CD4-positive, alpha-beta T cell treated with Interleukin-15 for 4 hours (primary cell): ENCODE measurements at places on chromosomes 7 and 10.

- DNase-seq = no peak
Observed at GRCh38 chr10:69807122-69807521, 5.4 kb downstream of the COL13A1 start.

GRCh38 chr10:71038091-71038633, 149.8 kb upstream of the PCBD1 start:
- DNase-seq = no peak

DNA sequence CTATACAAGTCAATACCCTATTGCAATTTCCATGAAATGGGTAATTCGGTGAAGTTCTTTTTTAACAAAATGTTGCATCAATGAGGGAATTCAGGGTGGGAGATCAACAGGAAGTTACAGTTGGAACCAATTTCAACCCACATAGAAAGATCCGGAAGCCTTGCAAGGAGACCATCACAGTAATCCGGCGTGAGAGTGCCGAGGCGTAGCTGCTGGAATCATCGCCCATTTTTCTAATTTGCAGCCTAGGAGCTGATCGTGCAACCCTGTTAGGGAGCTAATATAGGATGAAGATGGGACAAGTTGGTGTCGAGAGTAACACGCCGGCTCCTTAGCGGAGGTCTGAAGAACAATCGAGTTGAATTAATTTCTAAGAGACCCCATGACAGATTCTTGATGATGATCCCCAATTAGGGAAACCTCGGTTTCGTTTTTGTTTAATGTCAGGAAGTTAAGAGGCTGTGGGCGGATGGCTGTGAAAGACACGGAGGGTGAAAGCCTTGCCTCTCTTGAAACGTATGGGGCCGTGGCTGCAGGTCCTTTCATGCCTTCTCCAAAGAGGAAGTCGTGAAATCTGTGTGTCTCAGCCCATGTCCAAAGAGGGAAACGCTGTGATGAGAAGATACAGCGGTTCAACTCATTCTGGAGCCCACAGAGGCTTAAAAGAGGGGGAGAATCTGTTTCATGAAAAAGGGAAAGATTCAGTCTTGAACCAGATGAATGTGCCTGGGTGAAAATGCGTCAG, 51.2 kb upstream of the CARD11 start:
- peak; percentile 49 for DNase-seq

- no peak for DNase-seq
Observed at GRCh38 chr10:121106611-121107010, 255.4 kb downstream of the WDR11 start.

DNA sequence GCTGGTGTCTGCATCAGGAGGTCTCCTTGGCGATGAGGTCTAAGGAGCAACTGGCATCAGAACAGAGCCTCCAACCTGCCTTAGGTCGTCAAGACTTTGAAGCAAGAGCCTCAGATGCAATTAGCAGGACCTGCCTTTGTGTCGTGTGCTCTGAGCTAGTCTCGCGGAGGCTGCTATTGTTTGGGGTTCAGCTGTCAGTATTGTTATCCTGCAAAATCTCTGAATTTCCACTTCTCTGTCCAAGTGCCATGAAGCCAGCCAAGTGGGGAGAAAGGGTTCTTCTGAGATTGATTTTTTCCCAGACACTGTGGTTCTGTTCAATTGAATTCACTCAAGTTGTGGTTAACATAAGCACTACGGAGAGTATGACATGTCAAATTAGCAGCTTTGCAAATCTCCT, 78.7 kb downstream of the ADARB2 start:
- no peak for DNase-seq

DNA sequence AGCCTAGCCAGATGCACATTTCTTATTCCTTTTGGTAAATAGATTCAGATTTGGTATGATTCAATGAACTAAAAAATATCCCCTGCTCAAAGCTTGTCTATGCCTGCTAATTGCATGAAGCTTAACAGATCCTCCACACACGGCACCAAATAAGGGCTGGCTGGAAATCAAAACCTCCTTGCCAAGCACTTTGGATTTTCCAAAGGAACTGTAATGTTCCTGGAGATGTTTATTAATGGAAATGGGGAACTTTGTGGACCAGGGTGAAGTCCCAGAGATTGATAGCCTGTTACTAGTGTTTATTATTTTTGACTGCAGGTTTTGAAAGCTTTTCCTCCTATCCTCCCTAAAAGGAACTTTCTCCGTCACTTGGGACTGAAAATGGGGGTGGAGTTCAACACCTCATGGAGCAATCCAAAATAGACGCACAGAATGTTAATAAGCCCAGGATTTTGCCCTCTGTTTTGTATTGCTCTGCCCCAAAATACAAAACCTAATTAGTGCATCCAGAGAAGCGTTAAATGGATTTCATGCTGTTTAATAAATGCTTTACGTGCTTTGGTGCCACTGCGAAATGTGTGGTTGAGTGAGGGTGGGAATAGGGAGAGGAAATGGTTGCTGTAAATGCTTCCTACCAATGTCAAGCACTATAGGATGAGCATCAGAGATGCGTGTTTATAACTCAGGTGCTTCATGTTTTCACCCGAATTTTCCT, 1027.7 kb downstream of the LRMDA start:
- DNase-seq = no peak

- DNase-seq = no peak
Observed at GRCh38 chr10:133297504-133297903, 11.2 kb downstream of the TUBGCP2 start.

DNA sequence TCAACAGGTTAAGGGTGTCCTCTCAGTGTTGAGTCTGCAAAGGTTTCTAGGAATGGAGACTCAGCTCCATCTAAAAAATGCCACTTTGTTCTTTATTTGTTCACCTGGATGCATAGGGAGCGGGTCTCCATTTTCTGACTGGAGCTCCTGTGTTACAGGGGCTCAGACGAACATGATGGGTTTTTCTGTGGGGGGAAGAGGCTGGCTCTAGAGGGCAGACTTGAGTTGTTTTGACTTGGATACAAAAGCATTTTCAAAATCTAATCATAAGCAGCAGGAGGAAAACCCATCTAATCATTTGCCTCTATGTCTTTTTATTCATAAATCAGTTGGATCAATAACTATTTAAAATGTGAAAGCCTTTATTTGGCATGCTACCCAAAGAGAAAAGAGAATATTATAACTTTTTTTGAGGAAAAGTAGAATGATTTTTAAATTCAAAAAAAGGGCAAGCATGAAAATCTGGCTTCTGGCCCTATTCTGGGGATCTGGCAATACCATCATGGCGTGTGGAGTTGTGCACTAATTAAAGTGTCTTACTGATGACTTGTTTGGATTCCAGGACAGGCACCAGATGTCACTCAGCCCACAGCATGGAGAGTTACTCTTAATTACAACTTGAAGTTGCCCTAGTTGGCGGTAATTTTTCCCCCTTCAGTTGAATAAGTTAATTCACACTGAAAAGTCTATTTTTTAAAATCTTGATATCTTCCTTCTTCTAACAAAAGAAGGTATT, 594.9 kb downstream of the REEP3 start:
- no peak for DNase-seq

DNA sequence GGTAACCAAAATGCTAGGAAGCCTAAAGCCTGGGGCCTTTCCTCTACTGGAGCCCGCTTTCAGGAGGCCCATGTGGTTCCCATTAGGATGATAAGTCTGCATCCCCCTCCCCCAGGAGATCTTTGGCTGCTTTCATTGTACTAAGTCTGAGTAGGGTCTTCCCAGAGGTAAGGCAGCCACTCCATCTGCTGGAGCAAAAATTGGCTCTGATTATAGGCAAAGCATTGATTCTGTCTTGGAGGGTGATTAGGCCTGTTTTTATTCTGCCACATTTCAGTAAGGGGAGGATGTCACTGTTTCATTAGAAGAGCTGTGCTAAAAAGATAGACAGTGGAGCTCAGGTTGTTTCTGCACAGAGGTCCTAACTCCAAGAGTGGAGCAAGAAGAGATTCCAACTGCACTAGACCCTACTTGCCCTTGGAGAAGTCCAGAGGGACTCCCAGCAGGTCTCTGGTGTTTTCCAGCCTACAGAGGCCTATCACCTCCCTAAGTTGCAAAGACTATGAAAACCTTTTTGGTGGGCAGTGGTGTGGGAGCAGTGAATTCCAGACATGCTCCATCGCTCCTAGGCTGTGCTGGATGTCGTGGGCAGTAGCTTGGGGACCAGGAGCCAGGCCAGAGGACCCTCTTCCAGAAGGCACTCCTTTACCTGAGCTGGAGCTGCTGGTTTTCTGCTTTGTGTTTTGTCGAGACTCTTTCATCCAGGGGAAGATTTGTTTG, 7.1 kb upstream of the HOXA2 start:
- no peak for DNase-seq

DNA sequence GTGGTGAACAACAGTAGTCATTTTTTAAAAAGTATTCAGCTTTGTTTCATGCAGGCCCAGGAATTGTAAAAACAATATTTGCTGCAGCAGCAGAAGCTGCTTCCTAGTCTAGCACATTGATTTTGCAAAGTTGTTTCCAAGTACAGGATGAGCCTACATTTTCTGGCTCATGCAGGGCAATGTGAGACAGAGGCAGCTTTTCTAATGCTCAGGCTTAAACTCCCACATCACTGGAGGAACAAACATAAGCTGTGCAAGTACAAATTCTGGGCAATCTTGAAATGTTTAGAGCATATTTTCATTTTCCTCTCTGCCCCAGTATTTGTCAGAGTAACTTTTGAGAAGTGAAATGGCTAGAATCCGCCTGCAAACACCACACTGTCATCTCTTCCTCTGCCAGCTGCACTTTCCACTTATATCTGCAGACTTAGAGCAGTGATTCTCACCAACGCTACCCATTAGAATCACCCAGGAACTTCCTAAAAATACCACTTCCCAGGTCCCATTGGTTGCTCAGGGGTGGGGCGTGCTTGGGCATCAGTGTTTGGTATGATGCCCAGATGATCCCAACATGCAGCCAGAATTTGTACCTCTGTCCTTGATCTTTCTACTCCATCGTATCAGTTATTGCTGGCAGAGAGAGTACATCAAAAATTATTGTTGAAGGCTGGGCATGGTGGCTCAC, 304.1 kb upstream of the LRGUK start:
- DNase-seq = no peak

DNA sequence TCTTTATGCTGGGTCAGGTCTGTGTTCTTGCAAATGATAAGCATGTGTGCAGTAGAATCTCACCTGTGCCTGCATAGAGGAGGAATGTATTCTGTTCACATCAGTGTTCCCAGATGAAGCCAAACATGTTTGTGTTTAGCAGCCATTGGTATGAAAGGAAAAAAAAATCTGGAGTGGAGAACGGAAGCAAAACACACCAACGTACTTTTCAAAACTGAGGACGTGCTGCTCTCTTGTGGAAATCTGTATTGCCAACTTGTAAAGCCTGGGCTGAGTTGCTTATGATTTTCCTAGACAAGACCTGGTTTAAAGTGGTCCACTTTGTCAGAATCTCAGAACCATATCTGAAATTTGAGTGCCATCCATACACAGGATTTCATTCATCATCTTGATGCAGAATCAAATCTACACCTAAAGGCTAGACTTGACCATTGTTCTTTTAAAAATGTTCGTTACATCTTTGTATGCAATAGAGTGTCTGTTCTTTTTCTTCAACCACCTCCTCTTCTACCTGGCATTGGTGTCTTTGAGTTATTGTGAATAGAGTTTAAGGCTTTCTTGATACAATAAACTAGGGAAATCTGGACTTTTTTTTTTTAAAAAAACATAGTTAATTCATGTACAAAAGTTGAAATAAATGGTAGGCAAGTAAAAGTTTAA, 367.7 kb downstream of the PHF14 start:
- no peak for DNase-seq

DNA sequence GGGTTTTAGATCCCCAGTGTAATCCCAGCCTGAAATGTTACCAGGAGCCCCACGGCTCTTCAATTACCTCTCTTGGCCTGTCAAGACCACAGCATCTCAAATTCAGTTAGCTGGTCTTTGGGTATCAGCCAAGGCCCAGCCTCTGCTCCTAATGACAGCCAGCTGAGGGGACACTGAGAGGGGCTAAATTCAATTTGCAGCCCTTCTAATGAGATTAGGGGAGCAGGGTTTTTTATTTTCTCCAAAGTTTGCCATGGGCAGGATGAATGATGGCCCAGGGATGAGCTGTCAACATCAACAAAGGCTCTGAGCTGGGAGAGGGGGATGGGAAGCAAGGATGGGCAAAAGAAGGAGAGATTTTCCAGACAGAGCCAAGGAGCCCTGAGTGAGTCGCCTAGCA, 116.8 kb upstream of the TBX20 start:
- no peak for DNase-seq
